ENCODE measurements at places on chromosomes 2 and 18.

- peak; percentile 28 for DNase-seq
These were observed 6.1 kb downstream of the ACTR3 start for GRCh38 chr2:113895819-113896563.

DNA sequence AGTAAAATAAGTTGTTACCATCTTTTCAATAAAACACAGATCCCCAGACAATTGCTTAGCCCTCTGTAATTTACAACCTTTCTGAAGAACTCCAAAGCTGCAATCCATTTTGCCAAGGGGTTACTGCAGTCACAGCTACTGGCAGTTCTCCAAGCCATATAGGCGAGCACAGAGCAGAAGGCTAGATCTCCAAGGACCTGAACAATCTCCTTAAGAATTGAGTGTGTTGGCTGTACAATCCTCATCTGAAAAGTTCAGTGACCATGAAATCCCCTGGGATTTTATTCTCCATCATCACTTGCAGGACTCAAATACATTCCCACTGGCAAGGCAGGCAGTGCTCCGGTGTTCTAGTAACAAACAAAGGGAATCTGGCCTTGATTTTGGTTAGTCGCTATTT is 103.9 kb upstream of the LRP1B start:
- DNase-seq: no peak

DNA sequence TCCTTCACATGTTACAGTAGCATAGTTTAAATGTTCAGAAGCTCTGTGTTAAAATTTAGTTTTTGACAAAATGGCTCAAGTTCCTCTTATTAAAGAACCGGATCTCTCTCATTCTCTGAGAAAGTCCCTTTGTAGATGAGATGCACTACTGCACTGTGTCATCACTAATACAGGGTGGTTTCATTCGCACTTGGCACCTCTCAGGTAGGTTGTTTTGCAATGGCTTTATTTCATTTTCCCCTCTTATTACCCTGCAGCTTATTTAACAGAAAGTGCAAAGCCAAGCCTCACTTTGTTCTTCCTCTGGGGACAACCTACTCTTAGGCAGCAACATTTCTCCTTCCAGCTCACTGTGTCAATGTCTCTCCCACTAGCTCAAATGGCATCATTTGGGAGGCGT is 185.1 kb downstream of the DLGAP1 start:
- no peak for DNase-seq

DNA sequence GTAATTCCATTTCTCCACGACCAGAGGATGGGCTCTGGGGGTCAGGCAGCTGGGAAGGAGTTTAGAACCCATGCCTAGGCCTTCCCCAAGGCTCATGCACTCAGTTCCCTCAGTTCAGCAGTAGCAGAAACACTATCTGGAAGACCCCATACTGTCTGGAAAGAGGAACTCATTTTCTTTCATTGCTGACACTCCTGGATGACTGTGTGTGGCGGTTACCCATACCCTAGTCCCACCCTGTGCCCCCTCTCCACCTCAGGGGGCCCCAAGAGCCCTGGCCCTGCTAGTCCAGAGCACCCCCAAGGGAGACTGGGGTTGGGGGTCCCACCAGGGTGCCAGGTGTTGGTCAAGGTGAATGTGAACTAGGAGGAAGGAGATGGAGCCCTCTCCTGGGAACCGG is 29.5 kb downstream of the TPRKB start:
- DNase-seq: no peak

Measured in hematopoietic multipotent progenitor cell treated with erythropoietin and hydrocortisone succinate and interleukin-3 and kit ligand, for 15 days (in vitro differentiated cells).